ENCODE measurements at places on chromosomes 4 and X.
A peak's percentile ranks its signal among the peaks of the same experiment; 100 is the strongest.

- DNase-seq = no peak
Measured at GRCh38 chr4:93461541-93461940, 367.0 kb upstream of the ATOH1 start.

DNA sequence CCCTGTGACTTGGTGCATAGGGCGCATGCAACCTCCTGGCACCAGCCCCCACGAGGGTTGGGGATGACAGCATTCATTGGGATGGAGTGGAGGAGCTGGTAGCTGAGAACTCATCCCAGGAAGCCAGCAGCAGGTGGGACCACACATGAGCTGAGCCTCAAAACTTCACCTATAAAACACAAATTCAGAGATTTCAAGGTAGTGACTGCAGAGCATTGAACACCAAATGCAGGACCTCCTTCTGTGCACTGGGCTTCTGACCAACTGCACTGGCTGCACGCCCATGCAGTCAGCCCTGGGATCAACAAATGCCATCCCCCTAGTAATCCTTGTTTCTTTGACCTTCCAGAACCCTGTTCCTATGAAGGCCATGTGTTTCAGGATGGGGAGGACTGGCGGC, 197.8 kb downstream of the FRAS1 start:
- DNase-seq = no peak

DNA sequence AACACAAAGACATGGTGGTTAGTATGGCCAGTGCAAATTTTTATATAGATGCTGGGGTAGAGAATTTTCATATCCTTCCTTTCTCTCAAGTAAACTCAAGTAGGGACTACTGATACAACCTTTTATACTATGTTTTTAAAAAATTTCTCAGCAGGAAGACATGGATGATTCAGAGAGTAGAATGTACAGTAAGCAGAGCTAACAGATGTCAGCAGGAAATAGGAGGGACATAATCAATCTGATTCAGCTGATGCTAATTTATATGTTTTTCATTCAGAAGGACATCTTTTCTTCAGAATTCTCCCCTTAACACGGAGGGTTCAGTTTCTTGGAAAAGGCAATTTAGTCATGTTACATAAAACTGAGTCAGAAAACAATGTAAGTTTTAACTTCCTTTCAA, 95.4 kb downstream of the GRIA2 start:
- no peak for DNase-seq

GRCh38 chr4:55154933-55155332, 29.5 kb upstream of the KDR start:
- DNase-seq = no peak

DNA sequence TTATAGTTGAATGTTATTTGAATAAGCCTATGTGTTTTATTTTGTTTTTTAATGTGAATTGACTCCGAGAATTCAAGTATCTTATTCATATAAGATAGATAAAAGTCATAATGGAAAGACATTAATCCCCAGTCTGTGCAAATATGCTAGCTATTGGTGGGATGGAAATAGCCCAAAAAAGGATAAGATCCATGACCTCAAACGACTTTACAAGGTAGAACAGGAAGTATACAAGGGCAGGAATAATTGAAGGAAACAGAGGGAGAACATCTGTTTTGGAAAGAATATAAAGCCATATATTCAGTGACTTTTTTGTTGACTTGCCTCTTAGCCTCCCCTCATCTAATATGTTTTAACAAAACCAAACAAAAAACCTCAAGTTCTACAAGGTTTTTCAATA, 9.0 kb downstream of the ABCE1 start:
- DNase-seq = no peak

DNA sequence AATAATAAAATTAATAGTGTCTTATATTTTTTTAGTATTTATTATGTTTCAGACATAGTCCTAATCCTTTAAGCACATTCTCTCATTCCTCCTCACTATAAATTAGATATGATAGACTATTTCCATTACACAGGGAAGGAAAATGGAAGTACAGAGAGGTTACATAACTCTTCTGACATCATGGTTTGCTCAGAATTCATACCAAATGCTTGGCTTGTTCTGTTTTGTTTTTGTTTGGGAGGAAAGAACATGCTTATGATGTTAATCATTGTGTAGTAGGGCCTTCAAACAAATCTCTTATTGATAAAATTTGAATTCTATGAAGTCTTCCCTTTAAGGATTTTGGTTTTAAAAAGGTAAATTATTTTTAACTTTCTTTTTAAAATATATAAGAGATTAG, 59.5 kb downstream of the RXFP1 start:
- DNase-seq = peak; percentile 5

GRCh38 chr4:55008166-55009056, 117.0 kb downstream of the KDR start:
- DNase-seq = no peak

- peak; percentile 93 for DNase-seq
Measured at GRCh38 chr4:119750771-119751170, 122.2 kb upstream of the PDE5A start.

GRCh38 chr4:31803526-31804195, 1083.5 kb downstream of the PCDH7 start:
- peak; percentile 52 for DNase-seq

DNA sequence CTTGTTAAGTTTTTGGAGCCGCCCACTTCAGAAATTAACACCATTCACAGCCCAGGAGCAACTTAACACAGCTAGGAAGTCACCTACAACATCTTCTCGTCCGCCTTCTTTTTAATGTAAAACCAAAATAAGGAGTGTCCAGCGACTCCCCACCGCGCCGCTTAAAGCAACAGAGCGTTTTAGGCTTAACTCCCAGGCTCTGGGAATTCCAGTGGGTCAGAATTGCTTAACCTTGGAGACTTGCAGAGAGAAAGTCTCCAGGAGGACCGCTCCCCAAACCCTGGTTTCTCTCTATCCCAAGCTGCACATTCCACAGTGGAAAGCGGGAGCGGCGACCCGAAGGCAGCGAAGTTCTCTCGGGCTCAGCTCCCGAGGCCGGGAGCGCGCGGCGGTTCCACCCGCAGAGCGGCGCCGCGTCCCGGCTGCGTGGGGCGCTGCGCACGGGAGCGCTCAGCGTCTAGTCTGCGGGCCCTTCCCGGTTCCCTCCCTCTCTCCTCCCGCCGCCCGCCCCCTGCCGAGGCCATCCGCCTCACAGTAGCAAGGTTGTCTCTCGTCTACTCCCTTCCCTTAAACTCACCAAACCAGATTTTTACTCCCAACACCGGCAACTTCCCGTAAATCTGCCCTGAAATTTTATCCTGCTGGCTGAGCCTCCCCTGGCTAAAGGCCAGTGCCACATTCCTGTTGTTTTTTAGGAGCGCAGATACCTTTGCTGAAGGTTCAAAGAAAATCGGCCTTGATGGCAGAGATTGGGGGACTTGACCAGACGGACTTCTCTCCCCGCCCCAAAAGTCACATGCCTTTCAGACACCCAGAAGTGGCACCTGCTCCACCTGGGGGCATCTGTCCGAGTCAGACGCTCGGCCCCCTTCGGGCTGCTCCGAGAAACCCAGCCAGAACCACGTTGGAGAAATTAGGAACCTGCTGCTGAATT, at the start of gene RBM47:
Gene RBM47 (minus strand): TSS at position 464 of the 934 bp plus-strand sequence. CDS start 190,971 bp downstream, outside the sequence.
- peak; percentile 48 for DNase-seq

- DNase-seq = no peak
Measured at GRCh38 chr4:52071791-52072546, 20.9 kb downstream of the SPATA18 start.

DNA sequence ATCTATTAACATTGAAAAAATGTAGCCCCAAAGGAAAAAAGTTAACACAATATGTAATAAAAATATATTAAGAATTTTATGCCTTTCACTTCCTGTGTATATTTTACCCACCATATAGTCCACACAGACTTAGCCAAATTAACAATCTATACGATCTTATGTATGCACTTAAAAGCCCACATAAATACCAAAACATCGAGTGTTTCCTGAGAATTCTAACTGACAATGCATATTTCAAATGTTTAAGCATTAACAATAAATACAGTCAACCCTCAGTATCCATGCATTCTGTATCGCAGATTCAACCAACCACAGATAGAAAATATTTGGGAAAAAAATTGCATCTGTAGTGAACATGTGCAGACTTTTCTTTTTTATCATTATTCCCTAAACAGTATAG, 226.8 kb downstream of the COL25A1 start:
- DNase-seq = no peak

DNA sequence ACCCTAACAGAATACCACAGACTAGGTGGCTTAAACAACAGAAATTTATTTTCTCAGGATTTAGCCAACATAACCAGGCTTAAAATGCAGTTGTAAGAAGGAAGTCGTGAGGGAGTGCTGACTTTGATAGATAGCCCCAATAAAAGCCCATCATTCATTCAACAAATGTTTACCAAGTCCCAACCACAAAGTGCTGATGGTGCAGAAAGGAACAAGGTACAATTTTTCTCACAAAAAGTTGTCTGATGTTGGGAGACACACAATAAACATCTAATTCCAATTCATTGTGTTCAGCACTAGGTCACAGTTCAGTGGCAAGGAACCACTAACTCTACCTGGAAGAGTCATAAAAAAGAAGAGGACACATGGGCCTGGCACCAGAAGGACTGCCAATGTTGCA, 42.2 kb downstream of the AKAP4 start:
- DNase-seq = no peak

GRCh38 chr4:89331197-89331596, 23.6 kb upstream of the GPRIN3 start:
- no peak for DNase-seq

DNA sequence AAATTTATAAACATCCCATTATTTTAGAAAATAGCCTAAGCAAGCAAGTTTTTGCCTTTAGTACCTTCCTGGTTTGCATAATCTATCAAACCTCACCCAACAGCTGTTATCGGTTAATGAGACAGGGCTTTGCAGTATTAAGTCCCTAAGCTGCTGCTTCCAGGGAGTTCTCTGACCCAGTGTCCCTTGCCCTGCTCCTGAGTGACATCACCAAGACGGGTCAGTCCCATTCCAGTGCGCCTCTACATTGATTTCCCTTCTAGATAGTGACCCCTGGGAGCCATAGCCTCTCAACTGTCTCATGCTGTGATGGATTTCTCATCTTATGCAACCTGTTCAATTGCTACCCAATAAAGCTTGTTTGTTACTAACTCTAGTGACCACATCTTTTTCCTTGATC, 410.4 kb downstream of the SPOCK3 start:
- DNase-seq = no peak

DNA sequence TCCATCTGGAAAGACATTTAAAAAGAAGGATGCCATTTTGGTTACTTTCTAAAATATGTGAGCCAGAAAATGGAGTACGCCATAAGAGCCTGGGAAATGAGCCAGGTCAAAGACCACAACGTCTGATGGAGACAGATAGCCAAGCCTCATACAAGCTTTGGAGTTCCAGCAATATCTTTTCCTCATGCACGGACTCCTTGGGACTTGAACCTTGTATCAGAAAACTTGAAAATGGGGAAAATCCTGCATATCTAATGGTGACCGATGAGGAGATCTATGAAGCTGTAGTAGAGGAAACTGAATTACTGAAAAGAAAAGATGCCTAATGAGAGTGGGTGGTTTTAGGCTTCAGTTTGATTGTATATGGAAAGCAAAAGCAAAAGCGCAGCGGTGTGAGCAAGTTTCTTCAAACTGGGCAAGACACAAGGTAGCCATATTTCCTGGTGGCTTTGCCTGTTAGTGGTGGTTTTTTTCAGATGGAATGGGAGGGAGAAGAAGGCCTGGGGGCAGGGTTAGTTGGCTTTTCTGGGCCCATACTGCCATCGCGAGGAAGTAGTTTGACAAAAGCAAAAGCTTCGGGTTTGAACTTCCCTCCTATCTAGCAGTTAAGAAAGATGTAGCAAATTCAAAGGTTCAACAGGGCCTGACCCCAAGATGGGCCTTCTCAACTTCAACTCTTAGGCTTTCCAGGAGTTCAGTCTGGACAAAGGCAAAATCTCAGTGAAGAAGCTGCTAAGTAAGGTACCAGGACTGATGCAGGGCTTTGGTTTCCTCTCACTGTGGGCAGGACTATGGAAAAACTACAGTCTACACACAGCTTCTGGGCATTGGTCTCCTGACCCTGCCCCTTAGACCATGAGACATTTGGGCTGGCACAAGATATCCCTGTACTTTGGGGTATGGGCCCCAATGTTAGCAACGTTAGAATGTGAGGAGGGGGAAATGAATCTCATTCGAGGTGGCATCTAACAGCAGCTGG, 210.0 kb upstream of the STK26 start:
- peak; percentile 54 for DNase-seq

GRCh38 chr4:177287255-177287654, 22.4 kb upstream of the NEIL3 start:
- DNase-seq = no peak

GRCh38 chr4:146981651-146982050, 36.0 kb upstream of the TTC29 start:
- peak; percentile 22 for DNase-seq

GRCh38 chr4:186644737-186645261, 78.9 kb downstream of the FAT1 start:
- peak; percentile 23 for DNase-seq

DNA sequence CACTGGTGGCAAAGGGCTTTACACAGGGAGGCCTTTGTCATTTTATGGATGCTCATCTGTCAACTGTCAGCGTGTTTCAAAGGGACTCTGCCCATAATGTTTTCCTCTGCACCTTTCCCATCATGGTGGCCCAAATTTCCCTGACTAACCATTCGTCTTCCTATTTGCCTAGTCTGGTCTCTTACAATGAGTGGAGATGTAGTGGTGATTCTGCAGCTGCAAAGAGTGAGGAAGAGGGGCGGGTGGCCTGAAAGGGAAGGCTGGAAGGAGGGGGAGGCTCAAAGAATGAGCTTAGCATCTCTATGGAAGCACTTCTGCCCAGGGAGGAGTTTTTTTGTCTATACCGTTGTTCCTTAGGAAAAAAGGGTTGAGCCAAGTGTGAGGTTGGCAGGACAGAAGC, 447.5 kb downstream of the NKX6-1 start:
- DNase-seq = no peak

DNA sequence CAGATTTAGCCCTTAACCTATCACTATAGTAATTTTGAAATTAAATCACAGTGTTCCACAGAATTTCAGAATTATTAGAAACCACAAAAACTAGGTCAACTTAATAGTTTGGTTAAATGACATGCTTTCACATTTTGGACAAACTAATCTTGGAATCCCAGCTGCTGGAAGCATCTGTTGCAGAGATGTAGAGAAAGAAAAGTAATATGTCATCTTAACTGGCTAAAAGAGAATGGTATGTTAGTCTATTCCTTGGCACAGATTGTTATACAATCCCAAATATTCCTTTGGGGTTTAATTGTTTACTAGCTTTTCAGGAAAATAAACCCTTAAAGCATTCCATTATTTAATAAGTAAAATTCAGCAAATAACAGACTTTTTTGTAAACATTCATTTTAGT, 519.9 kb downstream of the IL15 start:
- DNase-seq = no peak
